Stimulated activated CD4-positive, alpha-beta T cell treated with anti-CD3 and anti-CD28 coated beads, Interleukin-12 subunit alpha, Interleukin-12 subunit beta, amount 100 ng/mL, for 24 hours (primary cell): ENCODE measurements at places on chromosomes 5 and 9.

DNA sequence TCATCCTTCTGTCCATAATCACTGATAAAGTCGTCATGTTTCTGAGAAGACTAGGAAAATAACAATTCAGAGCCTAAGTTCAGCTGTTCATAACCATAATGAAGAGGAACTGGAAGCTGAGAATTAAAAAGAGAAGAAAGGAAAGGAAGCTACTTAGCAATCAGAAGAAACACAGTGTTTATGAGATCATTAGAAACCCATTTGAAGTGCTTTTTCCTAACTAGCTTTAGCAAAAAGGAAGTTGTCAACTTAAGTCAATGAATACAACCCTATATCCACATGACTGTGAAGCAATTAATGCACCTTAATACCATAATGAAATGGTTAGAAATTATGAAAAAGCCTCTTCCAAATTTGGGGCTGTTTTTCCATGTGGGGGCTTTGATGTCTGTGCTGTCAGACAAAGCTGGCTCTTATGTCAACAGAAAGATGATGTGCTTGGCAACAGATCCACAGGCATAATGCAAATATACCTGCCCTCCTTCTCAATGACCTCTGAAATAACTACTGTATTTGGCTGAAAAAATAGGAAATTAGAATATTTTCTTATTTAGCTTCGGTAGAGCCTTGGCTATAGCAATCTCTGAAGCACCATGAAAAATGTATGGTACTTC lies 463.5 kb downstream of the RASEF start:
- no peak for DNase-seq

DNA sequence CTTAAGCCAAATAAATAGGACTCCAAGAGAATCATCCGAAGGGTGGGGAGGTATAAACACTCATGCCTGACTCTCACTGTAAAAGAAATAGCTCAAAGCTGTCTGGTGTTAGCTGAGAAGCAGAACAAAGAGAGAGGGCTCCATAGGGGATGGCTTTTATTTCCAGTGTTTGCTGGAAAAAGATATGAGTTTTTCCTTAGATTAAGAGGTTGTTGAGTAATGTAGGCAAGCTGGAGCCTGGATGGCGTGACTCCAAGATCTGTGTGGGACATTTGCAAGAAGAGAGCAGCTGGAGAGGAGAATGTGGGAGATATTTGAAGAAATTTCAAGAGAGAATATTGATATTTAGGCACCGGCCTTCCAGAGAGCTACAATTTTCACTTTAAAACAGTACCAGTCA lies 793.7 kb upstream of the RGMB start:
- DNase-seq = no peak

- DNase-seq = no peak
These were observed 75.5 kb upstream of the PRRC1 start for GRCh38 chr5:127441799-127442484.

DNA sequence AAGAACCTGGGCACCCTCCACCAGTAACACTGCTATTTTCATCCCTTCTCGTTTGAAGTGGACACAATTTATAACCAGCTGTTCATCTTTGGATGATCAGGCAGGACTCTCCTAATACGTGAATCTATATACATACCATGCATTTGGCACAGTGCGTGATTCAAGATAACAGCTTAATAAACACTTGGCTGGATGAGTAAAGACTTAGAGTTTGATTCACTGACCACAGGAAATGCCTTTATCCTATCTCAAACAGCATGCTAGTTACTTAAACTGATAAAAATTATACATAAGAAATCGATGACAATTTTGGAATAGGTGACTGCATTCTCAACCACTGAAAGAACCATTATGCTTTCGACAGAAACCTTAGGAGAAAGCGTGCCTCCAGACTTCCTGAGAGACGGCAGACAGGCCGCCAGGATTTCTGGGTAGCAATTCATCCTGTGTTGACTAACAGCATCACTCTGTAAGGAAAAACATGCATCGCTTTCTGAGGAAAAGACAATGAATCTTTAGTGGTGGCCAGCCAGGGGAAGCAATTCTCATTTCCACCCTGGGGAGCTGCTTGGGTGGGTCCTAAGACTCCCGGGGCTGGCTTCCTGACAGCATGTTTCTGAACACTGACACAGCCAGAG lies 9.7 kb downstream of the MRPL36 start:
- no peak for DNase-seq

DNA sequence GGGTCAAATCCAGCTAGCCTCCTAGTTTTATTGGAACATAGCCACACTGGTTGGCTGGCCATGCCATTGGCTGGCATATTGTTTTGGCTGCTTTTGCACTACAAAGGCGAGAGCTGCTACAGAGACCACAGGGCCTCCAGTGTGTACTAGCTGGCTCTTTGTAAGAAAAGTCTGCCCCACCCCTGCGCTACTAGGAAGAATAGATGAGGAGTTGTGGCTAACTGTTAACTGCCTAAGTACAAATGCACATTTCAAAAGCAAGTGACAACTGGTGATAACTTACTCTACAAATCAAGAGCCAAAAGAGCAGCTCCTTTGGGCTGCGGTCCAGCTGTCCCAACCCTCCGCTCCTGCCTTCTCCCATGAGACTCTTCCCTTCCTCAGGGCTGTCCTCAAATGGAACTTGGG lies 63.9 kb downstream of the SERINC5 start:
- no peak for DNase-seq
